Muscle of arm (tissue), 14 donors: ENCODE measurements at places on chromosomes 1 and 21. TPM values are rescaled to one million over a fixed set of nuclear protein-coding genes. Genes with fewer than 3 reads are reported as not detected.

GRCh38 chr1:36869054-36869453, 165.3 kb downstream of the GRIK3 start:
- no peak for DNase-seq

DNA sequence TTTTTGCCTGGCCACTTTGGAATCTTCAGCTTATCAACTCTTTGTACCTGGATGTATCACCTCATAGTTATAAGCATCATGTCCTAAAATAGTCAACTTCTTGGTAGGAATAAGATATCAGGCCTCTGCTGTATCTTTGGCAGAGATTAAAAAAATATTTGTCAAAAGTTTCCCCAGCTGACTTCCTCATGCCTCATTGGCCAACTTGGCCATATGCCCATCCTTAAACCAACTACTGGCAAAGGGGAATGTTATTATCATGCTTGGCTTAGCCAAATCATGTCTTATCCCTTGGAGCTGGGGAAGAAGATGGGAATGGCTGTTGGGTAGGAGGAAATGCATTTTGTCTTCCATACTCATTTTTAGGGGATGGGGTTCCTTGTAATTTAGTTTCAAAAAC, 23.4 kb downstream of the NFASC start:
- DNase-seq: no peak

Gene EDN2
- 0.53 TPM for polyA plus RNA-seq

DNA sequence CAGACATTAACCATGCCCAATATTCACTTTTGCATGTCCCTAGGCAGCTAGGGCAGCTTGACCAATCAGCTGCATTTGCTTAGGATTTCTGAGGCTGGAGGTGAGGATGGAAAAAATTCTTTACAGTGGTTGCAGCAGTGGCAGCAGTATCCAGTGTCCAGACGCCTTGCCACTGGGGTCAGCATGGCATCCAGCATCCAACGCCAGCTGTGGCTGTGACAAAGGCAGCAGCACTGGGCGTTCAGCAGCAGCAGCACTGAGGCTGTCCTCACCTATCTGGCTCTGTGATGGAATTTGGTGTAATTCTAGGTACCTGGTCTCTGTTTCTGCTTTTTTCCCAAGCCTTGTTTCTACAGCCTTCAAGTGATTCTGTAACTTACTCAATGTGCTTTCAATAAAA, 15.5 kb downstream of the RHBDL2 start:
- no peak for DNase-seq

Gene FCRLA
- polyA plus RNA-seq: 0.19 TPM

DNA sequence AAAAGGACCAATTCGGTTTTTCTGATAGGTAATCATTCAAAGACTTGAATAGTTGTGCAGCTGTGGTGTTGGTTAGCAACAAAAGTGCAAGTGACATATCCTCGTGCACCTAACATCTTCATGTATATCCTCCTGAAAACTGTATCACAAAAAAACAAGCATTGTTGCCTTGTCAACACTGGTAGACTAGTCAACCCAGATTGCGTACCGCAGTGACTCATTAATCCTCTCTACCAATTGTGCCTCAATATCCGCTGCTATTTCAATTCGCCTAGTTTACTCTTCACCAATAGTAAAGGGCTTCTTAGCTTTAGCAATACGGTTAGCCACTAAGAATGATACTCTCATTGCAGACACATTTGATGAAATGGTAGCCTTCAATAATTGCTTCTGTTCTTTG, 3.5 kb downstream of the HHAT start:
- DNase-seq: no peak

Gene GPR153
- polyA plus RNA-seq: 22.5 TPM

DNA sequence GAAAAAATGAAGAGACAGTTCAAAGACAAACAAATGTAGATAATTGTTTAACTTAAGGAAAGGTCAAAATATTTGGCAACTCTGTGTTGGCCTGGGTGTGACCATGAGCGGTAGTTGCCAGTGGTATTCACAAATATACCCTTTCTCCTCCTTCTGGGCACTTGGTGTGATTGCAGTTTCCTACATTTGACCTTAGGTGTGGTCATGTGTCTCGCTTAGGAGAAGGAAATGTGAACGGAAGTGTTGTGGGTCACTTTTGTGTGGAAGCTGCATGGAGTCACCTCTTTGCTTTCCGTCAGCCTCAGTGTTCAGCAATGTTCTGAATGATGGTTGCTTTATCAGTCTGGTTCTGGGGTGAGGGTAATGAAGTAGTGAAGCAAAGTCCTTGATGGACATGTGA, 3.4 kb upstream of the PCSK9 start:
- no peak for DNase-seq

DNA sequence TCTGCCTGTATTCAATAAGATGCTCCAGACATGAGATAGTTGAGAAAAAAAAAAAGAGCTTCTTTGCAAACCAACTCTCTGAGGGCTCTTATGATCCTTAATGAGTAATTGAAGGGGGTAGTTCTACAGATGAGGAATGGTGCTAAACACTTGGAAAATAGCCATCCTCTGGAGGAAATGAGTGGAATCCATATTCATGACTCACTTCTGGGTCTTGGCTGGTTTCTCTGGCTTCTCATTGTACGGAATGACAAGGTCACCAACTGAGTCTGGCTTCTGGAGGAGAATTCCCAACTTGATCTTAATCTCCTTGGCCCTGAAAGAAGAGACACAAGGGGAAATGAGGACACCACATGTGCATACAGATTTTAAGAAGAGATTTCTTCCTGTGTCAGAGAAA, 34.7 kb downstream of the RGS5 start:
- peak; percentile 16 for DNase-seq

DNA sequence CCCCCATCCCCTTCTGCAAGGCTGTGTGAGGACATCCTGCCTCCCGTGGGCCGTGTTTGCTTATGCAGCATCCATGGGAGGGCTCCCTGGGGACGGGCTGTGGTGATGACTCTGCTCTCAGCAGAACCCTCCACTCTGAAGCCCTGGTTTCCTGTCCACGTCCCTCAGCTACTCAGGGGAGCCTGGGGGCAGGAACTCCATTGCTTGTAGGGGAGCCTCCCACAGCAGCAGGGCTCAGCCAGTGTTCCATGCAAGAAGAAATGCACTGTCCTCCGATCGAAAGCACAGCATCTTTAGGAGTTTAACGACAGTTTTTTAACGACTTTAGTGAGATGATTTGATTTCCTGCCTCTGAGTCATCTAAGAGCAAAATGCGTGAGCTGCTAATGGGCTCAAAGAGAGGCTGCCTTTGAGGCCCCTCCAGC, 8.3 kb upstream of the KCNAB2 start:
- DNase-seq: no peak

GRCh38 chr1:83717785-83718184, 281.1 kb downstream of the TTLL7 start:
- DNase-seq: no peak

DNA sequence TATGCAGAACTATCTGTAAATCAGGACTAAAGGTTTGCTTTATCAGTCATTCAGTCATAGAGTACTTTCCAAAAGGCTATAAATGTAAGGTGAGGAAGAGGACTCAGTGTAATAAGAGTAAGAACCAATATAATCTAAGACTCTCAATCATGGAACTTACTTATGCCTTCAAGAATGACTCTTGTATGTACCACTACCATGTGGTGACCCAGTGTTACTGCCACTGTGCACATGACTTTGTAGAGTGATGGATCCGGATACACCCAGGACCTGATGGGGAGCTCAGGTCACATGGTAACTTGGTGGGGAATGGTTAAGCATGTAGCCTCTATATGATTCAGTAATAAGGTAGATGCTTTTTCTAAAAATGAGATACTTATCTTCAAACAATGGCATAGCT, 2099.8 kb downstream of the MRPL39 start:
- DNase-seq: no peak

DNA sequence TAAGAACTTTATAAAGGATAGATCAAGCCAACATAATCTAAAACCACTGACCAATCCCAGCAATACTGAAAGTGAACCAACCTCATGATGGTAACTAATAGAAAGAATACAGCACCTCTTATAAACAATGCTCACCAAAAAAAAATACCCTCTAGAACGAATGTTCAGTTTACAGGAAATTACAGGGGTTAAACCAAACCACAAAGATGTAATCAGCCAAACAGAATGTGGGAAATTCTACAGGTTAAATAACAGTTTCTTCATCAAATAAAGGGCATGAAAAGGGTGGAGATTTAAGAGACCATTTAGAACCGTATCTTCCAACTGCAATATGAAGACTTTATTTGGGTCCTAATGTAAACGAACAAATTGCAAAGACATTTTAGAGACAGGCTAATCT, 30.4 kb downstream of the ARID4B start:
- DNase-seq: no peak

Gene EPHA10
- polyA plus RNA-seq: 0.04 TPM

DNA sequence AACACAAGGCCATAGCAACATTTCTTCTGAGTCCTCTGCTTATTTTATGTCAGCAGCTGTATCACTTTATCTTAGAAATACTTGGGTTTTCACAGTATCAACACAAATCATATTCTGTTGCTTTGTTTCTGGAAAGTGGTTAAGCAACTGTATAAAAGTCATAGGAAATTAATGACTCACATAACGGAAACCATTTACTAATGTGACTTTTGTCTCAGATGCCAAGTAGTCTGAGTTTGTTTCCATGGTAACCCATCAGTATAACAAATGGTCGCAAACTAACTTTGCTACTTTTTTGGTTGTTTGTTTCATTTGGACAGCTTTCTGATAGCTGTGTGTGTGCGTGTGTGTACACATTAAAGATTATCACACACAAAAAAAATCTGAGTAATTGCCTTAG, 31.1 kb downstream of the EEIG2 start:
- DNase-seq: peak; percentile 71

GRCh38 chr1:26169198-26169554, 413 bp upstream of the C1orf232 start:
- DNase-seq: no peak

Gene MARK1
- 9.4 TPM for polyA plus RNA-seq

Gene CHRM3
- polyA plus RNA-seq: 6.9 TPM

GRCh38 chr1:203526572-203526971, 32.6 kb downstream of the OPTC start:
- DNase-seq: no peak

DNA sequence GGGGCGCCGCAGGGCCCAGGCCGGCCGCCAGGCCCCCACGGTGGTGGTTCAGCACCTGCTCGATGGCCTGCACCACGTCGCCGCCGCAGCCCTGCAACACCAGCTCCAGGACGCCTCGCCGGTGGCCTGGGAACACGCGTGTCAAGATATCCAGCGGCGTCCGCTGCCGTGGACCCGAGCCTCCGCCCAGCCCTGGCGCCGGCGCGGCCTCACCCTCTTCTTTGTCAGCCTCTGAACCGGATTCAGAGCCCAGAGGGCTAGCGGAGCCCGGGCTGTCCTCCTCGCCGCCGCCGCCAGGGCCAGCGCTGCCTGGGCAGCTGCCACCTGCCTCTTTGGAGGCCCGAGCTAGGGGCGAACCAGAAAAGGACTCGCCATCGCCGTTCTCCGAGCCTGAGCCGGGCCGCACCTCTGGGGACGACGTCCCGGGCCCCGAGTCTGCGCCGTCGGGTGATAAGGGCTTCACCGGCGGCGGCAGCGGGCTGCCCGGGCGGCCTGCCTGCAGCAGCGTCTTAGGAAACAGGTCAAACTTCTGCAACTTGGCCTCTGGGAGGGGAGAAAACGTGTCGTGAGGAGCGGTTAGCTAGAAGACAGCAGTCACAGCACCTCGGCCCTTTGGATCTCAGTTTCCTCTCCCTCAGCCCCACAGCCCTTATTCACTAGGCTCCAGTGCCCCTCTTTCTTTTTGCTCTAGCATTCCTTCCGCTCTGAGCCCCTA, 3.9 kb downstream of the DMRTA2 start:
- no peak for DNase-seq

Gene OR2T2
- polyA plus RNA-seq: not detected

DNA sequence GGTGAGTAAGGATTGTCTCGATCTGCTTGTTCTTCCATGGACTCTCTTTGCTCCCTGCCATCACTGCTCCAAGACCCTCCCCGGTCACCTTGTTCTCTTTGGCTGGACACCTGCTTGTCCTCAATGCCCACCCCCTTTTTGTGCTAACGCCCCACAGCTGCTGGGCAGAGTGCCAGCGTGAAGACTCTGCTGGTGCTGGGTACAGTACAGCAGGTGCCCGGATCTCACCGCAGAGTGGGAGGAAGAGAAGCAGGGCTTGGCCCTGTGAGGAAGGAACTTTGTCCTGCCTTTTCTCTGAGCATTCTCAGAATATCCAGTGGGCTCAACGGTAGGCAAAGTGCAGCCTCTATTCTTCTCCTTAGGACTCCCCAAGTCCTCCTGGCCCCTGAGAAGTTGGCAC, 90.1 kb downstream of the PLXNA2 start:
- no peak for DNase-seq

Gene CFH
- 129 TPM for polyA plus RNA-seq

Gene ADORA1
- polyA plus RNA-seq: 8.3 TPM

- DNase-seq: no peak
These were observed 116.2 kb downstream of the KIF26B start for GRCh38 chr1:245270972-245271371.

Gene CORT
- polyA plus RNA-seq: 1.6 TPM

Gene TTC4
- 26.9 TPM for polyA plus RNA-seq

GRCh38 chr1:101148980-101149379, 87.8 kb upstream of the S1PR1 start:
- DNase-seq: no peak

DNA sequence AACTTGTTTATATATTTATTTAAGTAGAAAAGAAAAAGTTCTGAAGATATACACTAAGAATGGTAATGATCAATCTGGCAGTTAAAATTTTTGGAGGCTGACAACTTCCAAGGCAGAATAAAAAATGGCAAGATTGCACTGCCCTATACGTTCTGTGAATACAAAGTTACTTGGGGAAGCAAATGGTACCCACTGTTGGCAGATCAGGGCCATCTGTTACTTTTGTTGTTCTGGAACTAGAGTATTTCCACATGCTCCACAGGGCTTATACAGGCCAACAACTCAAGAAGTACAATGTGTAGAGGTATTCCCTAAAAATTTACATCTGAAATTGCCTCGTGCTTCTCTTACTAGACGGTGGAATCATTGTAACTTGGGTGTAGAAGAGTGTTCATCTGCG, 53.2 kb downstream of the AHCTF1 start:
- DNase-seq: no peak

GRCh38 chr1:201826830-201827229, 2.1 kb upstream of the IPO9 start:
- no peak for DNase-seq

- peak; percentile 64 for DNase-seq
These were observed 887 bp downstream of the SLC19A2 start for GRCh38 chr1:169484683-169485430.

- DNase-seq: peak; percentile 11
These were observed 508.6 kb downstream of the RWDD3 start for GRCh38 chr1:95742591-95743089.

DNA sequence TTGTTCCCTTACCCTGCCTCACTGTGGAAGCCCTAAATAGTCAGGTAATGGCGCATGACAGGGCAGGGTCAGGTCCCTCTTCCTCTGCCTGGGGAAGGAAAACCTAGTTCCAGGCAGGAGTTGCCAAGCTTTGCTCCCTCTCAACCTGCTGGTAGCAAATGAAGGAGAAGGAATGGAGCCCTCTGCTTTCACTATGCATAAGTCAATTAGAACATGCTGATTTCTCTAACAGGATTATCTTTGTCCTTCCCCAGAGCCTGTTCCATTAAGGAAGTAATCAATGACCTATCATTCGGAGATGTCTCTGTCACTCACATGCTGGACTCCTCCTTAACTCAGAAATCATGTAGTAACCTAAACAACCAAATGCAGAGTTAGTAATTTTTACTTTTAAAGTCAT, 161.8 kb upstream of the NFIA start:
- no peak for DNase-seq

- no peak for DNase-seq
These were observed 137.1 kb upstream of the RAB4A start for GRCh38 chr1:229133811-229134210.

Gene PAQR6
- 3.2 TPM for polyA plus RNA-seq

Gene FOXO6
- 11.7 TPM for polyA plus RNA-seq

- peak; percentile 20 for DNase-seq
These were observed 82.2 kb upstream of the LMO4 start for GRCh38 chr1:87246436-87246835.
